ENCODE measurements at places on chromosomes 3 and 15.
A peak's percentile ranks its signal among the peaks of the same experiment; 100 is the strongest.

DNA sequence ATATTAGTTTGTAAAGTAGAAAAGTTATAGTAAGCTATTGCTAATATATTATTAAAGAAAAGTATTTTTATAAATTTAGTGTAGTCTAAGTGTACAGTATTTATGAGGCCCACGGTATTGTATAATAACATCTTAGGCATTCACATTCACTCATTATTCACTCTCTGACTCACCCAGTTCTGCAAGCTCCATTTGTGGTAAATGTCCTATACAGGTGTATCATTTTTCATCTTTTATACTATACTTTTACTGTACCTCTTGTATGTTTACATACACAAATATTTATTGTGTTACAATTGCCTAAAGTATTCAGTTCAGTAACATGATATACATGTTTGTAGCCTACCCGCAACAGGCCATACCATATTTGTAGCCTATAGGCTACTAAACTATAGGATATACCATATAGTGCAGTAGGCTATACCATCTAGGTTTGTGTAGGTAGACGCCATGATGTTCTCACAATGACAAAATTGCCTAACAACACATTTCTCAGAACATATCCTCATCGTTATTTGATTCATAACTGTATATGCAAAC is 246.8 kb upstream of the ALCAM start:
- DNase-seq, result no peak

DNA sequence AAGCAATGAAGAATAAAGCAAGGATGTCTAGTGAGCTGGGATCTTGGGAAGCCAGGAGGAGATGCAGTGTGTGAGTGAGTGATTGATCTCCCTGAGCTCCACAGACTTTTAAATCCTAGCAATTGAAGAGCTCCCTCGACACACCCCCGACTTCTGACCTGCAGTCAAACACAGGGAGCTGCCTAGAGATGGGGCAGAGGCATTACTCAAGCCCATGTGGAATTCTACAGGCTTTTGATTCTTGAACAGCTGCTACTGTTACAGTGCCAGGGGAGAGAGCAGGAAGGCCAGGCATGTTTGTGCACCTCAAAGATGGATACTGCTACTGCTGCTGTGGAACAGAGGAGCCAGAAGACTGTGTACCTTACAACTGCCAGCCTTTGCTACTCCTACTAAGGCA is 1403.1 kb upstream of the ALCAM start:
- DNase-seq, result no peak

DNA sequence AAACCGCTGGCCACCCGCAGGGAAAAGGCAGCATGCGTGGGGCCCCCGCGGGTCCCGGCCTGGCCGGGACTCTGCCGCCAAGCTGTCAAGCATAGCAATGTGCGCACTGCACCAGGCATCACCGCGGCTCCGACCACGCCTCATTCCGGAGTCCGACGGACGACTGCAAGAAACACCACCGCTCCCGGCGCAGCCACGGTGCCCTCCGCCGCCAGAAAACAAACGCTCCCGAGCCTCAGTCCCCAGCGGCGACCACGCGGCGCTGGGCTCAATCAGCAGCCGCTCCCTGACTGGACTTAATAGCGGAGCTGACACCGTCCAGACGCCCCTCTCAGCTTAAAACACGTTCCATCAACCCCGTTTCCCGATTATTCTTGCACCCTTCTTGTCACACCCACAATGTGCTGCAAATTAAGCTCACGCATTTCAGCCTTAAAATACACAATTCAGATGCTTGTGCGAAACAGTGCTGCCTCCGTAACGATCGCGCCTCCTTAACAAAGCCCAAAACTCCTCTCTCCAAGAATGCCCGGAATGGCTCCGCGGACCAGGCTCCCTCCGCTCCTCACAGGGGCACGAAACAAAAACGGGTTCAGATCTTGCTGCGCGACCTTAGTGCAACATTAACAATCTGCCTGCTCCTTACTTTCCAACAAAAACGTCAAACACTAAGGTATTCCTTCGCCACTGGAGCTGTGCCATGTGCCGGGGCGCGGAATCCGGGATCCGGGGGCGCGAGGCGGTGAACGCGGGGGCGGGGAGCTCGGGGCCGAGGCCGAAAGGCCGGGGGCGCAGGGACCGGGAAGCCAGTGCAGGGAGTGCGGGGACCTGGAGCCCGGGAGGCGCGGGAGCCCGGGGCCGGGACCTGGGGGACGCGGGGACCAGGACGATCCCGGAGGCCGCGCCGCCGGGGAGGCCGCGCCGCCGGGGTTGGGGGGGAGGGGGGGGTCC is 655 bp downstream of the CYFIP1 start:
- DNase-seq, result peak; percentile 24

DNA sequence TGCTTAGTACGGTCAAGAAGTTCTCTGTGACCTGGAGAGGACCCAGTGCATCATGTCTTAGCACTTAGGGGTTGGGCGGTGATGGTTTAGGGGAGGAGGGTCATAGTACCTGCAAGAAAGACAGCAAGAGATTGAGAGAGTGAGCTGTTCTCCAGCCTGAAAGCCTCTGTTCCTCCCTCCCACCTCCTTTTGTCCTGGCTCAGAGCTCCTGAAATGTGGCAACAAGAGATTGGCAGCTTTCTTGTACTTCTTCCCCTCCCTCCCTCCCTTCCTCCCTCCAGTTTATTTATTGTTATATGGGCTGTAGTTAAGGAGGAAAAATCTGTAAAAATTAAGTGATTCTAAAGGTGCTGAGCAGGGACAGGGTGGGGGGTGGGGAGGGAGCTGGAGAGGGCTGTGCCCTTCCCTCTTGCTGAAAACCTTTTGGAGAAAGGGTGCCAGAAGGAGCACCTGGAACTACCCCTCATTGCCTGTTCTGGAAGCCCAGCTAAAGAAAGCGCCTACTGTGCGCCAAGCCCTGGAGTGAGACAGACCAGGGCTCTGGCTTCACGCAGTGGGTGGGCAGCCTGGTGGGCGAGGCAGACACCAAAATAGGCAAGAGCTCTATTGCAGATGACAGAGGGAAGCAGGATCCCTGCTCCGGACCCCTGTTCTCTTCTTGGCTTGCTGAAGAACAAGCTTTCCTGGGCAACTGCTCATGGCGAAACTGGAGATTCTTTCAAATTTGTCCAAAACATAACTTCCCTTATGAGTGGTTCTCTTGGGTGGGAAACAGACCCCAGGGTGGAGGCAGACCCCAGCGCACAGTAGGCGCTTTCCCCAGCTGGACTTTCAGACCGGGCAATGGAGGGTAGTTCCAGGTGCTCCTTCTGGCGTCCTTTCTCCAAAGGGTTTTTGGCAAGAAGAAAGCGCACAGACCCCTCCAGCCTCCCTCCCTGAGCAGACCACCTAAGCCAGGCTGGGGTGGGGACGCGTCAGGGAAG is 35.6 kb downstream of the LINGO1 start:
- no peak for DNase-seq

DNA sequence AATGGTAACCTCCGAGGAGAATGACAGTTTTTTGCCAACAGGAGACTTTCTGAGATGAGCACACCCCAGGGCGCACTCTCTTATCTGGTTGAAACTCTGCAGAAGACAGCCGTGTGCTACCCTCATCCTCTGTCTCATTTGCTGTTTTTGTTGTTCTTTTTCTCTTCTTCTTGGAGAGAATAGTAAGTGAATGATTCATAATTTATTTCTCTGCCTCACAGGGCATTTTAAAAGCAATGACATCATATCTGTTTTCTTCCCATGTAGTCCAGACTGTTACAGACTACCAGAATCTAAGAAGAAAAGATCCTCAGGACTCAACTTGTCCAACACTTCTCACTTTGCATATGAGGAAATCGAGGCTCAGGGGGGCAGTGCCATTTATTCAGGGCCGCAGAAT is 771.1 kb upstream of the GRM7 start:
- no peak for DNase-seq
